Effector memory CD4-positive, alpha-beta T cell (primary cell): ENCODE measurements at places on chromosomes 7 and 10.

DNA sequence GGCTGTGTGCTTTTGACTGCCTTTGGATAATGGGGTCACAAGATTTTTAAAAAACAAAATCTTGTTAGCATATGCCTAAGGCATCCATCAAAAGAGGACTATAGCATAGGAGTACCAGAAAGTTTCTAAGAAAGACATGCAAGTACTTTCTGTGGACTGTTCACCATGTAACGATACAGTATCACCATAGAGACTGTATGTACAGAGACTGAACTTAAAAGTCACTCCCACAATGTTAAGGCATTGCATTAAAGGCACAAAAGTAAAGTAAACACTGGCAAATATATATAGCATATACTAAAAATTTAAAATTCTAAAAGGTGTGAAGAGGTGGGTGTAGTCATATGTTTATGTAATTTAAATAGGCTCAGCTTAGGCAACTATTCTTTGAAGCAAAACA lies 190.9 kb downstream of the IMMP2L start:
- H3K27me3 ChIP-seq = no peaks in the 10 kb centered on the region
- H3K4me1 ChIP-seq = no peaks in the 10 kb centered on the region
- H3K36me3 ChIP-seq = no peaks in the 10 kb centered on the region
- no peak for DNase-seq
- no peak overlapping the region for H3K27ac ChIP-seq
- no peak overlapping the region for H3K4me3 ChIP-seq

- no peak overlapping the region for H3K27ac ChIP-seq
- H3K4me1 ChIP-seq = no peaks in the 10 kb centered on the region
- no peaks in the 10 kb centered on the region for H3K36me3 ChIP-seq
- H3K27me3 ChIP-seq = no peaks in the 10 kb centered on the region
- no peak for DNase-seq
These were observed 111.8 kb downstream of the OAT start for GRCh38 chr10:124306922-124307371.

DNA sequence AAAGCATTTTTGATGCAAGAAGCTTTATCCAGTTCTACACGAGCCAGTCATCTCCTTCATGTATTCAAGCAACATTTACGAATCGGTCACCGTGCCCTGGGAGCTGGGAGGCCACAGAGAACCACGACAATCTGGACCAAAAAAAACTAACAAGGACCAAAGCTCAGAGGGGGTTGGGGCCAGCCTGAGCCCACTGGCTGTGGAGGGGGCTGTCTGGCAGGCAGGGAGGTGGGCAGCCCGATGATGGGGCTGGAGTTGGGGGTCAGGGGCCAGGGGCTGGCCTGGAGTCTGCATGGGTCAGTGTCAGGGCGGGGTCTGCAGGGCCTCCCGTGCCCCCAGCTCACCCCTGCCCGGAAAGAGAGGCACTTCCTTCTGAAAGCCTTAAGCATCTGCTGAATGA lies 12.5 kb upstream of the GRIFIN start:
- no peaks in the 10 kb centered on the region for H3K27me3 ChIP-seq
- H3K36me3 ChIP-seq = no peaks in the 10 kb centered on the region
- H3K27ac ChIP-seq = no peak overlapping the region
- no peaks in the 10 kb centered on the region for H3K4me1 ChIP-seq

- DNase-seq = no peak
- no peak overlapping the region for H3K27ac ChIP-seq
- H3K36me3 ChIP-seq = no peaks in the 10 kb centered on the region
- no peaks in the 10 kb centered on the region for H3K27me3 ChIP-seq
- no peaks in the 10 kb centered on the region for H3K4me1 ChIP-seq
These were observed 106.2 kb upstream of the CELF2 start for GRCh38 chr10:10911471-10911921.

- no peak overlapping the region for H3K27ac ChIP-seq
- H3K36me3 ChIP-seq = no peaks in the 10 kb centered on the region
- peaks cover under 1% of the 10 kb centered on the region for H3K4me1 ChIP-seq
- no peak for DNase-seq
- no peaks in the 10 kb centered on the region for H3K27me3 ChIP-seq
- H3K4me3 ChIP-seq = no peak overlapping the region
These were observed 4.3 kb upstream of the YKT6 start for GRCh38 chr7:44196450-44196872.

DNA sequence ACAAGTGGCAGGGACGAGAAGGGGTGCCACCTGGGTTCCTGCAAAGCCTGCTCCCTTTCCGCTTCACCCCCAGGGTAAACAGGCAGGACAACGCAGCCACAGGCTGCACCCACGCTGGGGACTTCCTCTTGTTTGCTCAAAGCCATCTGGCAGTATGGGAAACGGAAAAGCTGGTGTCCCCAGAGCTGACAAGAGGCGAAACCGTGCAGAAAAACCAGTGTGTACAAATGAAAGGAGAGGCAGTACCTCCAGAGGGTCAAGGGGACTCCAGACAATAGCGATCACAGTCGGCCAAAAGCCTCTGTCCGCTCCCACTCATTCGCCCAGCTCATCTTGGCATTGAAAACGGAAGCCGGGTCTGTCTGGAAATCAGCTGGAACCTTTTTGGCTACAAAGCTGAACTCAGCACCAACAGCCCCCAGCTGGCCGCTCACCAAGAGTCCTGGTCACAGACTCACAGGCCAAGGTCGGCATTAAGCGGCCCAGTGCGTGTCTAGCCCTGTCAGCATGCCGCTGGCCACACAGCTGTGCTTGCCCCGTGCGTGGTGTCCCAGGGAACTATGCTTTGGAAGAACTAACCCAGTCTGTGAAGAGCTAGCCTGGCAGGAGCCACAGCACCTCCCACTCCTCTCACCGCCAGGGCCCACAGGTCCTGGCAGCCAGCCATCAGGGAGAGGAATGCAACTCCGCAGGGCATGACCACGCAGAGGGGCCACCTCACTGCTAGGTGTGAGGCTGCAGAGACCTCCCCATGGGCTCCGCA lies 10.4 kb downstream of the TNS3 start:
- H3K27ac ChIP-seq = no peak overlapping the region
- no peaks in the 10 kb centered on the region for H3K4me1 ChIP-seq
- no peaks in the 10 kb centered on the region for H3K27me3 ChIP-seq
- no peaks in the 10 kb centered on the region for H3K36me3 ChIP-seq
- no peak overlapping the region for H3K4me3 ChIP-seq
- no peak for DNase-seq

- H3K27ac ChIP-seq = no peak overlapping the region
- DNase-seq = no peak
- H3K4me1 ChIP-seq = no peaks in the 10 kb centered on the region
- H3K36me3 ChIP-seq = peaks cover 48% of the 10 kb centered on the region
- no peak overlapping the region for H3K4me3 ChIP-seq
These were observed 30.2 kb downstream of the RHEB start for GRCh38 chr7:151489498-151489897.

GRCh38 chr10:15719899-15720634 lies at the start of gene ITGA8:
Gene ITGA8, minus strand, starts transcription at chr10:15719922. Its CDS starts 151 bp downstream, at chr10:15719771.
- no peak within 1 kb of the TSS for H3K27ac ChIP-seq
- no peak for DNase-seq
- H3K4me1 ChIP-seq = no peaks in the 10 kb centered on the region
- no peaks in the 10 kb centered on the region for H3K36me3 ChIP-seq
- H3K4me3 ChIP-seq = no peak within 1 kb of the TSS
